ENCODE measurements at places on chromosomes 12 and 14. TPM values are rescaled to one million over a fixed set of nuclear protein-coding genes. Genes with fewer than 3 reads are reported as not detected.

The ACAD10 gene
- total RNA-seq = 18.5 TPM

GRCh38 chr12:32360956-32361355 lies 38.4 kb upstream of the FGD4 start:
- DNase-seq = no peak

The NTF3 gene
- not detected for total RNA-seq

The SETD3 gene
- total RNA-seq = 44.8 TPM

DNA sequence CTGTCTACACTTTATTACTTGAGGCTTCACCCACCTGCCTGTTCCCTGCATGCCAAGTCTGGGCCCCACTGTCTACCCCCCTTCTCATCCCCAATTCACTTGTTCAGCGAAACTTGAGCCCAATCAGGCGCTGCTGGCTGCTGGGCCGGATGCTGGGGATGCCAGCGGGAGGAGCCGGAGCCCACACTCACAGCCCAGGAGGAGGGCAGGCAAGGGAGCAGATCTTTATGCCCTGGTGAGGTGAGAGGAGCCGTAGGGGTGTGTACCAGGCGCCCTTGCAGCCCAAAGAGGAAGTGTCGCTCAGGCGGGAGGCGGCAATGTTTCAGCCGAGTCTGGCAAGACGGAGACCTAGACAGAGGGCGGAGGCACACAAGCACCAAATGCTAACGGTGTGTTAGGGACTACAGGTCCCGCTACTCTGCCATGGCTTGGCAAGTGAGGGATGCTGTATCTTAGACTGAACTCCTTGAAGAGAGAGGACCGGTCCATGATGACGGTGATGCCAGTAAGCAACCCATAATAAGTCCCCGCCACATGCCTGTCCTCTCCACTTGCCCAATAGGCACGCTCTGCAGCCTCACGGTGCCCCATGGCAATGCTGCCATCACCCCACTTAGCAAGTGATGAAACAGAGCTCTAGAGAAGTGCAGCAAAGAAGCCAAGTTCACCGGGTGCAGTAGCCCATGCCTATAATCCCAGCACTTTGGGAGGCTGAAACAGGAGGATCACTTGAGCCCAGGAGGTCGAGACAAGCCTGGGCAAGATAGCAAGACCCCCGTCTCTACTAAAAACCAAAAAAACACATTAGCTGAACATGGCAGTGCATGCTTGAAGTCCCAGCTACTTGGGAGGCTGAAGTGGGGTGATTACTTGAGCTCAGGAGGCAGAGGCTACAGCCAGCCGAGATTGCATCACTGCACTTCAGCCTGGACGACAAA lies 41.6 kb downstream of the LRRC74A start:
- no peak for DNase-seq

DNA sequence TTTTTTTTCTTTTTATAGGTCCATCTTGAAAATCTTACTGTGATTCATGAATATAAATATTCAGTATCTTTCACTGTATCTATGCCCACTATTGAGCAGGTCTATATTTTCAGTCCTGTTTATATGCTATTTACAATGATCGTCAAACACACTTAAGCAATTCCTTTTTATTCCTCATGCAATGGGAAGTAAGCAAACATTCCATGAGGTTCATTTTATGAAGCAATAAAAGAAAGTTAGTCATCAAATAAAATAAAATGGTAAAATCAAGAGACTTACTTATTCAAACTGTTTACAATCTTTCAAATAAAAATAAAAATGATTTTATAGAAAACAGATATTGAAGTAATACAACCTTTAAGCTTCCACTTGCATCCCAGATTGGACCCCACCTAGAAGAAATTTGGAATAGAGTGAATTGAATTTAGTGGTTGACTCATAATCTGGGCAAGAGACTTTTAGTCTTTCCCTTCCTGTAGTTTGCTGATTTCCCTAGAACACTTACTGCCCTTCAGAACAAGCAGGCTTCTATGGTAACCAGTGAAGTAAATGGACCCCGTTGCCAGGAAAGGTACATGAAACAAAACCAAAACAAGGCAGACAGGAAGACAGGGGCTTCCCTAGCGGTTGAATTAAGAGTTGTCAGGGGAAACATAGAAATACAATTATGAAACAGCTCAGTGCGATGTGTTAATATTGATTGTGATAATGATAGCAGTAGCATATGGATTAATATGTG lies 241.0 kb upstream of the ATP2B1 start:
- peak; percentile 99 for DNase-seq

DNA sequence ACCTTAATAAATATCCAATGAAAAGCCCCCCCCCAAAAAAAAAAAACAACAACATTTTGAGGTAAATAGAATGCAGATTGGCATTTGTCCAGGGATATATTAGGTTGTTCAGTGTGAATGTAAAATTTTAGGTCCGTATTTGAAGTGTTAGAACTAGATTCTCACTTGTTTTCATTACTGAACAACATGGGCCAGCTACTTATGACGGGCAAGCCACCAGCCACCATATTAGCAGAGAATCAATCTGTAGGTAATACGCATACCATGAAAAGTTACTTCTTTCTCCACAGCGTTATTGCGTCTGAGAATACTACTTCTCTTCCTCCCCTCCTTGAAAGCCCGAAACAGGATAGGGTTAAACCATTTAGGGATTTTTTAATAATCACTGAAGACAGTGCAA lies 5.4 kb downstream of the FLRT2 start:
- DNase-seq = no peak

The TMPRSS12 gene
- total RNA-seq = not detected

DNA sequence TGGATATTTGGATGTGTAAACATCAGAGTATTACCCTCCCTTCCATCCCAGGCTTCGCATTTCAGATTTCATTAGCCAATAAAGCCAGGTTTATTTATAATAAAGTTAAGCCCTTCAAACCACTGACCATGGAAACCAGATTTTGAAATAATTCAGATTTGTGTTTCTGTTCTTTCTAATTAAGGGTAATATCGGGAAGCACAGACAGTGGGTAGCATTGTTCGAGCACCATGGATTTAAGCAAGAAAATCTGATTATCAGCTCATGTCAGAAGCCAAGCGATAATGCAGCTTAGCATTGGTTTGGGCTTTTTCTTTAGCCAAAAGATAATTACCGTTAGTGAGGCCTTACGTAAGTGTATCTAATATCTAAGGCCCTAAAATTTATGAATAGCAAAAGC lies 116.1 kb downstream of the C12orf42 start:
- no peak for DNase-seq

DNA sequence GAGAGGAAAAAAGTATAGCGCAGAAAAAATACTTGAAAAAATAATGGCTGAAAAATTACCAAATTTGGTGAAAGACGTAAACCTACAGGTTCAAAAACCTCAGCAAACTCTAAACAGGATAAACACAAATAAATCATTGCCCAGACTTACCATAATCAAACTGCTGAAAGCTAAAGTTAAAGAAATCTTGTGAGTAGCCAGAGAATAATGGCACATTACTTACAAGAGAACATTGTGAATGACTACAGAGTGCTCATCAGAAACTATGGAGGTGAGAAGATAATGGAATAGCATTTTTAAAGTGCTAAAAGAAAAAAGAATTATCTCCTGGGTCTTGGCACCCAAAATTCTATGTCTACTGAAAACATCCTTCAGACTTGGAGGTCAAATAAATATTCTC lies 36.0 kb downstream of the ATF1 start:
- no peak for DNase-seq

GRCh38 chr12:41521872-41522379 lies 333.8 kb downstream of the PDZRN4 start:
- peak; percentile 86 for DNase-seq

DNA sequence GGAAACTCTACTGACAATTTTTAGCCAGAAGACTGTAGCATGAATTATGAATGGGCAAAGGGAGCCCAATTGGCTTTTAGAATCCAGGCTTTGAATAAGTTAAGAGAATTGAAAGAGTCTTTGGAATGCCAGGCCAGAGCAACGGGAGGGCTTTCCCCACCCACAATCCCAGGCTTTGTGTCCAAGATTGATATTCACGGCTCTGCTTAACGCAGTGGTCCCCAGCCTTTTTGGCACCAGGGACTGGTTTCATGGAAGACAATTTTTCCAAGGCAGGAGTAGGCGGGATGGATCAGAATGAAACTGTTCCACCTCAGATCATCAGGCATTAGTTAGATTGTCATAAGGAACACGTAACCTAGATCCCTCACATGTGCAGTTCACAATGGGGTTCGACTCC lies 79.6 kb downstream of the EPS8 start:
- no peak for DNase-seq
